ENCODE measurements at places on chromosomes 5 and 9.

GRCh38 chr5:96474073-96474472, 41.0 kb upstream of the PCSK1 start:
- no peak for DNase-seq

GRCh38 chr9:70924380-70924779, 197.0 kb downstream of the TRPM3 start:
- no peak for DNase-seq

- peak; percentile 82 for DNase-seq
Observed at GRCh38 chr9:126719618-126720031, 85.2 kb upstream of the ZBTB43 start.

GRCh38 chr9:5455181-5455580, 4.8 kb downstream of the CD274 start:
- DNase-seq: no peak

DNA sequence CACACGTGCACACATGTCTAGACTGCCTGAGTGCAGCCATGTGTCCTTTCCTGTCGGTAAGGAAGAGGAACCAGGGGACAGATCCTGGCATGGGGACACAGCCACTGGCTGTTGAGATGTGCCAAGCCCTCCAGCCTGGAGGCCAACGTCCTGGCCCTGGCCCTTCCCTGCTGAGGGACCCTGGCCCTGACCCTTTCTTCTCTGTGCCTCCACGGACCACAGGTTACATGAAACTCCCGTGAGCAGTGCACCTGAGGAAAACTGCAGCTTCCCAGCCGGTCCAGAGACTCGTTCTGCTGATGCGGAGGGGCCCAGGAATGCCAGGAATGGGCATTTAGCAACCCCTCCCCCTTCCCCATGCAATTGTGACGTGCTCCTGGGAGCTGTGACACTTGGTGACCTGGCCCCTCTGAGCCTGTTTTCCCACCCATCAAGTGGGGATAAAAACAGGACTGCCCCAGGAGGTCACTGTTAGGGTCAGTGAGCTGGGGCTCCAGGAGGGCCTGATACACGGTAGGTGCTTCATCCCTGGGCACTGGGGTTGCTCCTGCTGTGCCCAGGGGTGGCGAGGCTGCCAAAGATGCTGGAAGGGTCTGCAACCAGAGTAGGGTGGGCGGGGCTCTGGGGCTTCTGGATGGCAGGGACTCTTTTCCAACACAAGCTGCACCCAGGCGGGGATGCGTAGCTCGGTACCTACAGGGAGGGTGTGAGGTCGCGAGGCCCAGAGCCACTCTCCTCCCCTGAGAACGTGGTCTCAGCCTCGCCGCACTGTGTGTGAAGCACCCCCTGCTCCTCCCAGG, 151.5 kb downstream of the C9orf50 start:
- no peak for DNase-seq

DNA sequence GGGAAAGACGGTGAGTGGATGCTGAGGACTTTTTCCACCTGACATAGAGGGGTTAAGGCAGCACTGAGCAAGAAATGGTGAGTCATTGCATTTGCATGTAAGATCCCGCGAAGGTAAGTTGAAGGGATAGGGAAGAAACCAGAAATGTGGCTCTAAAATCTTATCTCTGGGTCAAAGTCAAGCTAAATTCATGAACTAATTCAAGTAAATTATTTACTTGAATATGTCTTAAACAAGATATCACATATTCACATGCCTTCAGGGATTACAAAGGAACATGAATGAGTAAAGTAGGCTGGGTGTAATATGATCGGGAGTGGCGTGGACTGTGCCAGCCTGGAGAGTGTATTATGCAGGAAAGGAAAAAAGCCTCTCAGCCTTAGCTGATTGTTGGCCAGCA, 74.4 kb upstream of the EQTN start:
- no peak for DNase-seq

DNA sequence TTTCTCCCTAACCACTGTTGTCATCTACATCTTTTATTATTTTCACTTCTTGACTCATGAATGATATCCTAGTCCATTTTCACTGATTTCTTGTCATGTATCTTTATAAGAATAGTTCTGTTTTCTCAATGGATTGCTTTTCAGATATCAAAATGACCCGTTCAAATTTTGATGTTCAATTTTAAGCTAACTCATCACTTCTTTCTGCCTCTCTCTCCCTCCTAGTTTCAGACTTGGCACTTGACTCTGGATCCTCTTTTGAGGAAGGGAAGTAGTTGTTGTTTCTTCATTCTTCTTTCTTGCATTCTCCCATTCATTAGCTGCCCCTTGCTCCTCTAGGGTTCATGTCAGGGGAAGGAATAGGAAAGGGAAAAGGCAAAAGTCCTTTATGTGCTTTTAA, 23.7 kb downstream of the CSNK1G3 start:
- DNase-seq: no peak

- DNase-seq: no peak
Observed at GRCh38 chr5:151198861-151199260, 25.0 kb downstream of the CCDC69 start.

- peak; percentile 95 for DNase-seq
Observed at GRCh38 chr9:132901858-132902831, 23.4 kb downstream of the SPACA9 start.

- no peak for DNase-seq
Observed at GRCh38 chr5:86546582-86546981, 71.2 kb upstream of the COX7C start.

- DNase-seq: peak; percentile 20
Observed at GRCh38 chr5:131109540-131110255, 55.4 kb downstream of the HINT1 start.

DNA sequence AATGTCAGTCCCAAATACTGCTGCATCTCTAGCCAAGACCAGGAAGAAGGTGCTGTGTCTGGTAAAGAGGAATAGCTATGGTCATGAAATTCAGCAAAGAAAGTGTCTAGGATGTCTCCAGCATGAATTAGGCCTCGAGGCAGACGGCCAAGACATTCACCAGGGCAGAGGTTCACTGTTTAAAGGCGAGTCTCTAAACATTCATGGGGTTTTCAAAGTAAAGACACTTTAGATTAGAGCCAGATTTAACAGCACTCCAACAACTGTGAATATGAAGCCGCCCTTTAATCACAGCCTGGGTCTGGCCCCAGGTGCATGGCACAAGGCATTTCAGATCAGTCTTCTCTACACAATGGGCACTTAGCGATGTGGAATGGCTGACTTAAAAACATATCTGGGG, 95.0 kb downstream of the ANKH start:
- DNase-seq: no peak

DNA sequence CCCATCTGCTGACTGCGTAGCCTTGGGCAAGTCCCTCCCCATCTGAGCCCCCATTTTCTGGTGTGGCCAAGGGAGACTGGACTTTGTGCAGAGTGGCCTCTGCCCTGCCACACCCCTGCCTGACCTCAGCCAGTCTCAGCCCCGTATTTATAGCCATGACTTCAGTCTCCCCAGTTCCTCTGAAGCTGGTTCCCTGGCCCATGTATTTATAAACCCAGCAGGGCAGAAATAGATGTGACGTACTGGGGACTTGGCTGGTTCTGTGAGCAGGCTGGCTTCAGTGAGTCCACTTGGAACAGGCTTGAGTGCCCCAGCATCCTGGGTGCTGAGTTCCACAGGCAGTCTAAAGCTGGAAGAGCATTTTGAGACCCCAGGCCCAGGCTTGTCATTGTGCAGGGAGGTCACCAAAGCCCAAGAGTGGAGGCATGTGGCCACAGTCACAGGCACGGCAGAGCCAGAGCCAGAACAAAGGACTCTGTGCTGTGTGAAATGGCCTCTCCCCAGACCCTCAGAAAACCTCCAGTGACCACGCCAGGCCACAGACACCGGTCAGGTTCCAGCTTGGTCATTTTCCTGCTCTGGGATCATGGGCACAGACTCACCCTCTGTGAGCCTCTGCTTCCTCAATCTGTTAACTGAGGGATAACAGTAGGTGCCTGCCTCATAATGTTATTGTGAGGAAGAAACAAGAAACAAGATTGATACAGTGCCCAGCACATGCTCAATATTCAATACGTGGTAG, 30.4 kb upstream of the SYNPO start:
- no peak for DNase-seq

- DNase-seq: peak; percentile 45
Observed at GRCh38 chr9:73219985-73220626, 68.4 kb downstream of the ANXA1 start.

DNA sequence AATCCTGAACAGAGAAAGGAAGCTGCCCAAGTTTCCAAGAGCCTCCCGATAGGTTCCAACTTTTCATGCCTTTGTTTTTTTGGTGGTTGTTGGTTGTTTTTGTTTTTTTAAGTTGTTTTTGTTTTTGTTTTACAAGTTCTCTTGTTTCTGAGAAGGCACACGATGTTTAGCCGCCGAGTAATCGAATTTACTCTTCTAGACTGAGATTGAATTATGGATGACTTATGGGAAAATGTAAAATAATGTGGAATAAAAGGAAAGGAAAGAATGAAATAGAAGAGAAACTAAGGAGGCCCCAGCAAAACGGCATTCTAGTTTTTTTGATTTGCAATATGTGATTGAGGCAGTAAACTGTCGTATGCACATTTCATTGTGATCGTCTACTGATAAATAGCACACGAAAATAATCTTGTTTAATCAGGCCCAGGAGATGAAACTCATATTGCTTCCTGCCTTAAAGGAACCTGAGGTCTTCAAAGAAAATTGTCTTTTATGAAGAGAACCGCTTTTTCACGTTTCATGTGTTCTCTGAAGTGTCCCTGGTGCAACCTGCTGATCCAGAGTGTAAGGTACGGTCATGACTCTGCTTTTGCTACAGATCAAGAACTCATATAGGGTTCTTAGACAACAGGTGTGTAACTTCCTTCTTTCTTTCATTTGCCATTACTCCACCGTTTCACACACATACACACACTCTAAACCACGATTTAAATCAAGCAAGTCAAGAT, 1.3 kb upstream of the GNAQ start:
- DNase-seq: no peak

DNA sequence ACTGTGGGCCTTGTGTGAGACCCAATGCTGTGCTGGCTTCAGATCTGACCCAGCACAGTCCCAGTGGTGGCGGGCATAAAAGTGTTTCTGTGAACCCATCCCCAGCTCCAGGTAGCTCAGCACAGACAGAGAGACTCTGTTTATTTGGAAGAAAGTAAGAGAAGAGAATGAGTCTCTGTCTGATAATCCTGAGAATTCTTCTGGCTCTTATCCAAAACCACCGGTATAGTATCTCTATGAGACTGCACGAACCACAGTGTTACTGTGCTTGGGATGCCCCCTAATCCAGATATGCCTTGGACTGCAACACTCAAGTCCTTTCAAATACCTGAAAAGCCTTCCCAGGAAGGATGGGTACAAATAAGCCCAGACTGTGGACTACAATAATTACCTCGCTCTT, 1660.8 kb upstream of the ACO1 start:
- DNase-seq: no peak

DNA sequence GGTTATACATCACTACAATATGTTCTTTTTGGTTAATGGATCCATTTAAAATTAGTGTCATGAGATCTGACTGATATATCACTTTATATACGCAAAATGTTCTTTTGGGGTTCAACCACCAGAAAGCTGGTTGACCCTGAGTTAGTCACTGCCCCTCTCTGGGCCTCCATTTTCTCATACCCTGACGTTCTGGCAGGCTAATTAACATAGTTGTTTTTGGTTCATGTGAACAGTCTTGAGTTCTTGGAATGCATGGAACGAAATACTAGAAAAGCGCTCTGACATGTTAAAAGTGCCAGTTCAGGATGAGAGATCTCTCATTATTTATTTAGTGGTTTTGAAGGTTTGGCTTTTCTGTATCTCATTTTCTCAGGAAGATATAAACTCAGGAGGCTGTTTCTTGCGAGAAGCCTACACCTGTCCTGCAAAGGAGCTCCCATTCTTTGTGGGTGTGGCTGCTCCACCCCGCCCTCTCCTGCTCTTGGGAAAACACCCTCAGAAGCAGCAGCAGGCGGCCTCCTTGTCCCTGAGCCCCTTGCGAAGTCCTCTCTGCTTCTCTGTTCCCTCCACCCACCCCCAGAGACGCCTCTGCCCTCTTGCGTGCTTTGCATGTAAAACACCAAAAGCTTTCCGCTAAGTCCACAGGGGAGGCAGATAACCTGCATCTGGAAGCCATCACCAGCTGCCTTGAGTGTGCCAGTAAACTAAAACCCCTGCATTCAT, 302.4 kb upstream of the PANK3 start:
- DNase-seq: no peak

- no peak for DNase-seq
Observed at GRCh38 chr9:119357336-119358096, 11.7 kb downstream of the BRINP1 start.

DNA sequence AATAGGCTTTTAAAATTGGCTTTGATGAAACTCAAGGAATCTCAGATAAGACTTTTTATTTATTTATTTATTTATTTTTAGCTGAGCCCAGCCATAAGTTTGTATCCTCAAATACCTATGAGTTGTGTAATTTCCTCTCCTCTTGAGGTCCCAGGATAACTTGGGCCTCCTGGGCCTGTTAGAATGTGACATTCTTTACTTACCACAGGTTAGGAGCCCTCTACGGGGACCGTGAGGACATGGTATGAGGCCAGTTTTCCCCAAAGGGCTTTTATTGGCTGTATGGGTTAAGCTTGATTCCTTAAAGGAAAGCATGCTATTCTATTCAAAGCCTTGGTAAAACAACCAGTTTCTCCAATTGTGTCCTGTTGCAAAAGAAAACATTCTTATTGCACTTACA, 16.9 kb downstream of the SHISAL2B start:
- no peak for DNase-seq

DNA sequence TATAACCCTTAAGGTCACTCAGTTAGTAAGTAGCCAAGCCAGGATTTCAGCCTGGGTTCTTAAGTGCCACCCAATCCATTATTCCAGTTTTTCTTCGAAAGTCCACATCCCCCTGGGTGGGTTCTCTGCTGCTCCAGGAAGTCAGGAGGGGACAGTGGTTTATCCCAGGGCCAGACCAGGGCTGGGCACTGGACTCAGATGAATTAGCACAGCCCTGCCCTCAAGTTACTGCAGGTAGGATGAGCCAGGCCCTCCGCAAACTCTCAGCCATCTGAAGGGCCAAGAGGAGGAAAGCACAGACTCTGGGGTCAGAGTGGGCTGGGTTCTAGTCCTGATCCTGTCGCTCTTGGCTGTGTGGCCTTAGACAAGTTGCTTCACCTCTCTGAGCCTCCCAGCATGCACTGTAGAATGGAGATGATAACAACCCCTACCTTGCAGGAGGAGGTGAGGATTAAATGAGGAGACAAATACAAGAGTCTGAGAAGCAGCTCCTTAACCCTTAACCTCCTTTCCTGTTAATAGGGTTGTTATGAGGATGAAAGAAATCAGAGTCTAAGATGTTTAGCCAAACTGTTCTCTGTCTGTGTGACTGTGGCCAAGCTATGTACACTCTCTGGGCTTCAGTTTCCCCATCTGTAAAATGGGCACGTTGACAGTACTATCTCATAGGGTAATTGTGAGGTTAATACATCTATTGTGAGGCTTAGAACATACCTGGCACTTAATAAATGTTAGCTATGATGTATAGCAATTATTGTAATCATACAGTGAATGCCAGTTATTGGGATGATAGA, 6.8 kb upstream of the NEURL1B start:
- no peak for DNase-seq

GRCh38 chr9:15738011-15738410, 185.2 kb downstream of the CCDC171 start:
- no peak for DNase-seq

- DNase-seq: no peak
Observed at GRCh38 chr9:14056316-14056861, 257.6 kb downstream of the NFIB start.
